ENCODE measurements at places on chromosomes 3 and 15.

GRCh38 chr15:72796515-72797337 lies 13.2 kb upstream of the ADPGK start:
- DNase-seq = peak; percentile 39

DNA sequence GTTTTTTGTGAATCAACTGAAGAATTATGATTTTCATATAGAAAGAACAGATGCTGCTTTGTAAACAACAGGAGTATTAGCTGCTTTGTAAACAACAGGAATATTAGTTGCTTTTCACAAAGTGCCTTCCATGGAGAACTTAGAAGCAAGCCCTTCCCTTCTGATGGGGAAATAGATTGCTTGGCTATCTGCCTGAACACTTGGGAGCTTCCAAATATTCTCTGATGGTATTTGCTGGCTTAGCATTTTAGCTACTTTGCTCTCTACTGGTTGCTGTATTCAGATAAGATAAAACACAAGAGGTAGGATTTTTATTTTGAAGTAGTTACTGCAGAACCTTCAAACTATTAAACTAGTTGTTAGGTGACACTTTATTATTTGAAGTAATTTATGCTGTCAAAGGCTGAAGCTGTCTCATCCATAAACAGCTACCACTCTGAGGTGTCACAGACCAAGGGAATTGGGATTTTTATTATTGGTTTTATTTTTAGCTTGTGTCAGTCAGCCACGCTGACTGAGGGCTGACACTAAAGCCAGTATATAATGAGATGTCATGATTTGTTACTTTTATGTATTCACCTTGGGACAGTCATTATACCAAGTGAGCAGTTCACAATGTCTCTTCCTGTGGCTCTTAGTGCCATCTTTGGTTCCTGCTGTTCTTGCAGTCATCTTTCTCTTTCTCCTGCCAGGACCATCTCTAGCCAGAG lies 50.0 kb downstream of the ZIC1 start:
- no peak for DNase-seq

DNA sequence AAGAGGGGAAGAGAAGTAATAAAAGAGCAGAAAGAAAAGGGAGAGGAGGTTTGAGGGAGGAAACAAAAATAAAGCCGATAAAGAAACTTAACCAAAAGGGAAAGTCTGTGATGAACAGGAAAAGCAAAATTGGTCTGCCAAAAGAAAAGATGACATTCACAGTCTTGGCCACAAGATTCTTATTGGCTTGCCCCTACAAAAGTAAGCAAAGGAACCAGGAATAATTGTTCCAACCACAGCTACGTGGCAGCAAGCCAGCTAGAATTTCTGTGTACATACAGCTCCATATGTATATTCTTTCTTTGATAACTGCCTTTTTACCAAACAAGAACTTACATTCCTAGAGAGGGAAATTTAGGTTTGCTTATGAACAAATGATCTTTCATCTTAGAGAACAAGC lies 79.6 kb downstream of the MLH1 start:
- DNase-seq = no peak

DNA sequence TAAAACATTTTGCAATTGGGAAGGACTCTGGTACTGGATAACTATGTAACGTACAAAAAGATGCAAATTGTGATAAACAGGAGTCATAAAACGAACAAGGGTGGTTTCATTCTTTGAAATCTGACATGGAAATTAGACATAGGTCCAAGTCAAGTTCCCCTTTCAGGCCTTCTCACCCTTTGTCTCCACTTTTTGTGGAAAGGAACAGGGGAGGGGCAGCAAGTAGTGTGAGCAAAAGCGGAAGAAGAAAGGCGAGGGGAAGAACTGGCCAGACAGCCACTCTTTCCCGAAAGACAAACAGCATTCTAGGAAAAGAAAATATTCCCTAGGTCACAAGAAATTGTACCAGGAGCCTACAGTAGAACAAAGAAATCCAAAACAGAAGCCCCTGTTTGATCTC lies 52.6 kb downstream of the MCF2L2 start:
- no peak for DNase-seq

GRCh38 chr3:126684218-126684751 lies 19.8 kb upstream of the CHCHD6 start:
- no peak for DNase-seq

GRCh38 chr3:132721479-132722164 lies 587 bp downstream of the NPHP3 start:
- peak; percentile 15 for DNase-seq

- DNase-seq = no peak
These were observed 98.0 kb upstream of the RORA start for GRCh38 chr15:61327019-61327631.
